HFF-Myc (cell line): ENCODE measurements at places on chromosomes 4 and X.

GRCh38 chrX:3407121-3407520 lies 60.7 kb upstream of the MXRA5 start:
- DNase-seq = no peak

DNA sequence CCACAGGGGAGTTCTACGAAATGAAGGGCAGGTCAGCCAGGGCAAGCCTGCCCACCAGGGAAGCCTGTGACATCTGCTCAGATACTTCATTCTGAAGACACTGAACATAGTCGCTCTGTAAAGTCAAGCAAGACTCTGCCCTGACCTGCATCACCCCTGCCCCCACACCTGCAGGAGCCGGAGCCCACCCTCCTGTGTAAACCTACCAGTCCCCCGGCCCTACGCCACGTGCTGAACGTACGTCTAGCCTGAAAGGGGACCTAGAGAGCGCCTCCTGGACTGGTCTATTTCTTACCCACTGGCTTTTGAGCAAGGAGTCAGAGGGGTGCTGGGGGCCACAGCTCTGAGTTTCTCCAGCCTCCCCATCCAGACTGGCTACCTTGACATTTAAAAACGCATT lies 11.6 kb downstream of the CCNQ start:
- no peak for DNase-seq

DNA sequence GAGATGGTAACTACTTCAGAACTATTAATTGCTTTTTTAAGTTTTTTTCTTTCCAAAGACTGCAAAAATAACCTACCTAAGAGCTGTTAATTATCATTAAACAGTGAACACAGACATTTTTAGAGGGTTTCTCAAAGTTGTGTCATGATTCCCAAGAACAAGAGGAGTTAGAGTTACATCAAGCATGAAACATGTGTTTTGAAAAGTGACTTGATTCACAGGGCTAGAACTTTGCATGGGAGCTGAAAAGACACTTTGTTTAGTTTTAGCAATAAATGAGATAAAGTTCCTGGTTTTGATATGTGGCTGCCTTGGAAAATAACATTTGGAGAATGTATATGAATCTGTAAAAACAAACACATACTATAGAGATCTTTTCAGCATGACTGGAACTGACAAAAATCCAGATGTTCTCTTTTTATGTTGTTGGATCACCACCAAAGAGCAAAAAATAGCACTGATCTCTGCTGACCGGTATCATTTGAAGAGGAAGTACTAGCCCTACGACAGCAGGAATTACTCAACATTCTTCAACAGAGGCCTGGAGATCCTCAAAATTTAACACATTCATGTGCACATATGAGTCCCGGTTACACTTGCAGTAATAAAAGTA lies 173.0 kb upstream of the PCDH18 start:
- DNase-seq = peak; percentile 92

DNA sequence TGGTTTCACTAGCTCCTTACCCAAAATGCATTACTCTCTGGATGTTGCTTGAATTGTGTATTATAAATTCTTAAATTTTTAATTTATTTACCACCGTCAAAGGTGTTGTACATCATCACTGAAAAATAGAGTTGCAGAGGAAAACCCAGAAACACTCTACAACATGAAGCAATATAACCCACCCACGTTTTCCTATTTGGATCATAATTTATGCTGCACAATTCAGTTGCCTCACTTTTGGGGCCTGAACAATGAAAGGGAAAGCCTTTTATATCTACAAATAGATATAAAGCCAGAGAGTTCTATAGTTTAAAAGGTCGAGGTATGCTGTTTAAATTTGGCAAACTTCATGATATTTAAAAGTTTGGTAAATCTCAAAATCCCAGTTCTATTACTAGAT lies 115.4 kb downstream of the MGST2 start:
- DNase-seq = no peak

- DNase-seq = no peak
These were observed 78.6 kb downstream of the CAMK2D start for GRCh38 chr4:113682730-113683537.

DNA sequence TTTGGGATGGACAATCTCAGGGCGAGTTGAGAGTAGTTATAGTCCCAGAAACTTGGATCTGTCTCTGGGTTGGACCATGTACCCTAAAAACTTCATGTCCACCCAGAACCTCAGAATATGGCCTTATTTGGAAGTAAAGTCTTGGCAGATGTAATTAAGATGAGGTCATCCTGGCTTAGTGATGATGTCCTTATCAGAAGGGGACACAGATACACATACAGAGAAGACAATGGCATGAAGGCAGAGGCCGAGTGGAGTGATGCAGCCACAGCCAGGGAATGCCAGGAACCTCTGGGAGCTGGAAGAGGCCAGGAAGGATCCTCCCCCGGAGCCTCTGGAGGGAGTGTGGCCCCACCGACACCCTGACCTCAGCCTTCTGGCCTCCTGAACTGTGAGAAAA lies 61.2 kb upstream of the STX18 start:
- DNase-seq = no peak

GRCh38 chr4:42655921-42656678 lies 805 bp downstream of the ATP8A1 start:
- DNase-seq = no peak

DNA sequence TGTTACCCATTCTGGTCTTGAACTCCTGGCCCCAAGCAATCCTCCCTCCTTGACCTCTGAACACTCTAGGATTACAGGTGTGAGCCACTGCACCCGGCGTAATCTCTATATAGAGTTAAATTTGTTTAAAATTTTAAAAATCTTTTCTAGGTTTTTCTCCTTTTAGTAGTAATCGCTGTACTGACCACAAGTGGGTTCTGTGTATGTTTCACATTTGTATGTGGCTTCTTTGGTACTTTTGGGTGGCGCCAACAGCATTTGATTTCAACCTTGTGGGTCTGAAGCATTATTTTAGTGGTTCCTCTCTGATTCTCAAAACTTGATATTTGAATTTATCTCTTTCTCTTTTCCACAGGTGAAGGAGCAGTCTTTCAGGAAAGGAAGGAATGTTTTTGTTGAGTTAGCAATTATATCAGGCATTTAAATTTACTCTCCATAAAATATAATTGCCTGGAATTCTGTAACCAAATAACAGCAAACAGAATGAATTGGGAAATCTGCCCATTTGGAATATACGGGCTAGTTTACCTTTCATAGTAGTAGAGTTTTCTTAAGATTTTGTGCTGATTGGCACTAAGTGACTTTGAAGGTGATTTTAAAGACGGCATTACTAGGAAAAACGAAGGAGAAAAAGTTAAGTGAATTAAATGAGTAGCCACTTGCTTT lies 29.5 kb downstream of the ARHGAP10 start:
- DNase-seq = no peak

DNA sequence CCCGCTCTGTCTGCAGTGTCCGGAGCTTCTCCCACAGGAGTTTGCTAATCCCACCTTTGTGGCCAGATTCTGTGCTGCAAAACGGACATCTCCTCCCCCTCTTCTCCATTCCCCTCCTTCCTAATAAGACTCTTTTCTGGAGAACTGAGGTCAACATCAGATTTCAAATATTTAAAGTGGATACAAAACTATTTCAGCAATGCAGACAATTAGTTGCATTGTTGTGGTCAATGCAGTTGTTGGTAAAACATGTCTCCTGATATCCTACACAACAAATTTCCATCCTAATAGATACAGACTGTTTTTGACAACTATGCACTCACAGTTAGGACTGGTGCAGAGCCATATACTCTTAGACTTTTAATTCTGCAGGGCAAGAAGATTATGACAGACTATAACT lies 5.1 kb upstream of the MCUB start:
- no peak for DNase-seq

DNA sequence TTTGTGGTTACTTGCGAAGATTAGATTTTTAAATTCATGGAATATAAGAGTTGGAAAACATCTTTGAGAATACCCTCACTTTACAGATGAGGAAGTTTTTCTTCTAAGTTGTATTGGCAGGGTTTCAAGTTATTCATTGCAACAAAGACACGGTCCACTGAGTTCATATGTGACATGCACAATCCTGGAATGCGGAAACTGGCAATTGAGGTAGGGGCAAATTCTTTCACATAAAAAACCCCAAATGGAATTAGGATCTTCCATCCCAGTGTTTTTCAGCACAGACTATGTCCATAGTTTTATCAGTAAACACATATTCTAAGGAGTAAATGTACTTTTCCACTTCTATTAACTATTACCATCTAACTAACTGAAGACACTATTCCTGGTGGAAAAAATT lies 81.8 kb upstream of the NAP1L5 start:
- DNase-seq = no peak

DNA sequence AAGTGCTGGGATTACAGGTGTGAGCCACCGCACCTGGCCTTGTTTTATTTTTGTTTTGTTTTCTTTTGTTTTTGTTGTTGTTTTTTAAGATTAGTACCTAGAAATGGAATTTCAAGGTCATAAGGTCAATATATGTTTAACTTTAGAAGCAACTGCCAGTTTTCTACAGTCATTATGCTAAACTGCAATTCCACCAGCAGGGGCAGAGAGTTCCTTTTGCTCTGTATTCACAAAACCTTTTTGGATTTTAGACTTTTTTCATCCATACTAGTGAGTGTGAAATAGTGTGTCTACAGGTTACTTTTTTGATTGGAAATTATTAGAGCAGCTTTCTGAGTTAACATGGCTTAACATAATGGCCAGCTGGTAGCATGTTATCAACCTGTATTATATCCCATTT lies 580.6 kb downstream of the TRIML1 start:
- no peak for DNase-seq

- no peak for DNase-seq
These were observed 132.6 kb downstream of the BCOR start for GRCh38 chrX:39965051-39965573.
